ENCODE measurements at places on chromosomes 3 and 15. TPM values are rescaled to one million over a fixed set of nuclear protein-coding genes. Genes with fewer than 3 reads are reported as not detected.

GRCh38 chr3:31410411-31410810 is 122.3 kb upstream of the STT3B start:
- H3K27me3 ChIP-seq = no peaks in the 10 kb centered on the region
- no peaks in the 10 kb centered on the region for H3K36me3 ChIP-seq
- no peak for DNase-seq
- peaks cover 11% of the 10 kb centered on the region for H3K4me1 ChIP-seq
- H3K4me3 ChIP-seq = no peak overlapping the region
- H3K27ac ChIP-seq = no peak overlapping the region

DNA sequence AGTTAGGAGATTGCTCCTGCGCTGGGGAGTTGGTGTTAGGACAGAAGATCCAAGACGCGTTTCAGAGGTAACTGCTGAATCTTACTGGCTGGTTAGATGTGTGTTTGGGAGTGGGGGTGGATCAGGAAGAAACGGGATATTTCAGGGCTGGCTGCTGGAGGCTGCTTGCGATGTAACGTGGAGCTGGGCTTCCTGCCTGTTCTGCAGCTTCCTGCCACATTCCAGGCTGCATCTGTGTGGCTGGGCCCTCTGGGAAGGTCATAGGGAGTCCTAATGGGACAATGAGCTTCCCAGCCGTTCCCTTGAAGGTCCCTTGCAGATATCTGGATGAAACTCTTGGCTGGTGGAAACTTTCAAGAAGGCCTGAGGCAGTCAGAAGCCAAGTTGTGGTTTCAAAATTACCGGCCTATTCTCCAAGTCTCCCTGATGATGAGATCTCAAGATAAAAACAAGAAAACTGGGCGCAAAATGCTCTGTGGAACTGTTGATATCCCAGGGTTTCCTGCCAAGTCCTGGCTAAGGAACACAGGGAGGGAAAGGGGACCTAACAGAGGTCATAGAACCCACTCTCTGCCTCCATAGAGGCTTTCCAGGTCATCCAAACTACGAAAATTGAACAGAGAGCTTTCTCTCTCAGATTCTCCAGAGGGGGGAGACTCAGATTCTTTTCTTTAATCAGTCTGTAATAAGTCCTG is 67.0 kb downstream of the NOX5 start:
- H3K4me1 ChIP-seq = peaks cover 7% of the 10 kb centered on the region
- no peak overlapping the region for H3K27ac ChIP-seq
- H3K4me3 ChIP-seq = no peak overlapping the region
- H3K36me3 ChIP-seq = no peaks in the 10 kb centered on the region
- DNase-seq = no peak
- H3K27me3 ChIP-seq = peaks cover 2% of the 10 kb centered on the region

DNA sequence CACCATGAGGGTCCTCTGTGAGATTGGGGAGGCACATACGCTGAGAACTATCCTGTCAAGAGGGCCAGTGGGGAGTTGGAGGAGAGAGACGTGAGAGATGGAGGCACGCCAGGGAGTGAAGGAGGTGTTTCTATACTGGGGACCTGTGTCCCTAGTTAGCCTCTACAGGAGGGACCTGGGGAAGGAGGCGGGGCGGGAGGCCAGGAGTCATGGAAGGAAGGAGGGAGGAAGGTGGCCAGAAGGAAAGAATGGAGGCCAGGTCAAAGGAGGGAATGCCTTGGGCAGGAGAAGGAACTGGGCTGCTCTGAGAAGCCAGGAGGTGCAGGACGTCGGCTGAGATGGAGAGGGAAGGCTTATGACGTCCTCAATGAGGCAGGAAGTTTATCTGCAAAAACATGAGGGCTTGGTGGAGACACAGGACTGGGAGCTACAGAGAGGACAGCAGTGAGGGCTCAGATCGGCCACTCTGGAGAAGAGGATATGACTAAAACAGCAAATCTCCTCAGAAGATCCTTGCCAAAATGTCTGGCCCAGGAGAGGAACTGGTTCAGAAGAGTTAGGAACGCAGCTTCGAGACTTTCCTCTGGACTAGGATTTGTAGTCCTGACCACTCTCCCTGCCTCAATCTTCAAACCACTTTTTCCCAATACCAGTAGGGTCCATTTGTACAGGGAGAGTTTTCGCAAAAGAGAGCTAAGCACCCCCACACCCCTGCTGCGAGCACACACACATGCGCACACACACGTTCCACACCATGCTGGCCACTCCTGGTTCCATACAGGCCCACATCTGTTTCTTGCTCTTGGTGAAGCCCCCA is 59.9 kb downstream of the ADCY5 start:
- no peaks in the 10 kb centered on the region for H3K4me1 ChIP-seq
- DNase-seq = no peak
- no peak overlapping the region for H3K27ac ChIP-seq
- no peak overlapping the region for H3K4me3 ChIP-seq
- H3K36me3 ChIP-seq = no peaks in the 10 kb centered on the region

DNA sequence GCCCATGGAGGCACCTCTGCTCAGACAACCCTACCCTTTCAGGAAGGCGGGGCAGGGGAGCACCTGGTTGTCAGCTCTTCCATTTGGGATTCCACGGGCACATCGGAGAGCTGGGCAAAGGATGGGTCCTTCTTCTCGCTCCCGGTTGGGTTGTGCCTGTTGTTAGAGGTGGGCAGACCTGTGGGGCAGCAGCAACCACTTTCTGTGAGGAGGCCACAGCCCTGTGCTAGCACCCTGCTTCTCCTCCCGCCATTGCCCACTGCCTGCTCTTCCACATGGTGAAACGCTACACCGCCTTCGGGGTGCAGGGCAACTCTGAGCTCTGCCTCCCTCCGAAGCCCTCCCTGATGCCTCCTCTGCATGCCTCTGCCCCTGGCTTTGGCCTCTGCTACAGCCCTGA is 7.0 kb upstream of the HHATL start:
- DNase-seq = no peak
- H3K4me3 ChIP-seq = no peak overlapping the region
- H3K36me3 ChIP-seq = no peaks in the 10 kb centered on the region
- no peak overlapping the region for H3K27ac ChIP-seq
- H3K27me3 ChIP-seq = peaks cover 2% of the 10 kb centered on the region

DNA sequence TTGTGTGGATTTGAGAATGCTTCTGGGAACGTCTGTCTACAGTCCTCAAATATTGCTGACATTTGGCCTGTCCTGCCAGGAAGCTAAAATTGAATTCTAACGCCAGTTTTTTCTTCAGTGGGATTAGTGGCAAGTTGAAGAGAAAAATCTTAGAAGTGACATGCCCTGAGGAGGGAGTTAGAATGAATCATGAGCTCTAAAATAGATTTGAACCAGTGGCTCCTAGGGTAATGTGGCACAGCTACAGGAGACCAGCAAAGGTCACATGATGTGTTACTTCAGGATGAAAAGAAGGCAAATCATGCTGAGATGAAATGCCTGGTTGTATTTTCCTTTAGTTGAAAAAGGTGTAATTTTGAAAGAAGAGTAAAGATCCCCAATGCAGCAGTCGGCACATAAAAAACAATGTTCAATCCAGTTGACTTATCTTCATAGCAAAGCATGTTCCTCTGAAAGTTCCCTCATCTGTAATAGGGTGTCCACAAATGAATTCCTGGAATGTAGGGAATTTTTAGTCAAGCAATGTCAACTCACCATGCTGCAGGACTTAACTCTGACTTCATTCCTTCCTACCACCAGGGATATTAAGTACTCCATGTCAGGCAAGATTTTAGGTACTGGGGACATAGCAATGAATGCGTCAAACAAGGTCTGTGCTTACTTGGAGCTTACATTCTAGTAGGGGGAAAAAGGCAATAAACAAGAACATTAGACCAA is 171.6 kb downstream of the CADPS start:
- H3K27me3 ChIP-seq = no peaks in the 10 kb centered on the region
- no peaks in the 10 kb centered on the region for H3K4me1 ChIP-seq
- H3K4me3 ChIP-seq = no peak overlapping the region
- no peak for DNase-seq
- no peak overlapping the region for H3K27ac ChIP-seq
- no peaks in the 10 kb centered on the region for H3K36me3 ChIP-seq

TM4SF4 gene
- total RNA-seq = not detected
